ENCODE measurements at places on chromosomes 11 and 22. TPM values are rescaled to one million over a fixed set of nuclear protein-coding genes. Genes with fewer than 3 reads are reported as not detected.

The PATE4 gene
- not detected for total RNA-seq

The OR51I1 gene
- 0.41 TPM for total RNA-seq

The ROBO4 gene
- total RNA-seq, result 58.3 TPM

The CARD10 gene
- total RNA-seq, result 14.9 TPM

The FAM181B gene
- 0.09 TPM for total RNA-seq

The SYT12 gene
- total RNA-seq, result not detected

The YPEL4 gene
- 3.1 TPM for total RNA-seq

The APLNR gene
- total RNA-seq, result 4.1 TPM

The FKBP2 gene
- 48.2 TPM for total RNA-seq

GRCh38 chr11:46389450-46390330, 1.9 kb downstream of the CHRM4 start:
- DNase-seq, result peak; percentile 82

DNA sequence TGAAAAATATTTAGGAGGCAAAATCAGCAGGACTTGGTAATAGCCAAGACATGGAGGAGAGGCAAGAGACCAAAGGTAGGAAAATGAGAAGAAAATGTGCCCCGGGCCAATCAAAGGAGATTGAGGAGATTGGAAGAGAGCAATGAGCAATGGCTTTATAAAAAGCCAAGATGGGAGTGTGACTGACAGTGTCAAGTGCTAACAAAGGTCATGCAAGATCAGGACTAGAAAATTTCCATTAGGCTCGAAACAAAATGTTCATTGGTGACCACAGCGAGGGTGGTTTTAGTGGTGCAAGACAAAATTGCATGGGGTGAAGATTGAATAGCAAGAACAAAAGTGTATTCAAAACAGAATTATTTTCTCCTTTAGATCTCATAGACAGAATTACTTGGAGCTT, 45.2 kb upstream of the TBCEL start:
- DNase-seq, result no peak

- peak; percentile 26 for DNase-seq
Observed at GRCh38 chr11:2772544-2773031, 72.8 kb upstream of the KCNQ1OT1 start.

DNA sequence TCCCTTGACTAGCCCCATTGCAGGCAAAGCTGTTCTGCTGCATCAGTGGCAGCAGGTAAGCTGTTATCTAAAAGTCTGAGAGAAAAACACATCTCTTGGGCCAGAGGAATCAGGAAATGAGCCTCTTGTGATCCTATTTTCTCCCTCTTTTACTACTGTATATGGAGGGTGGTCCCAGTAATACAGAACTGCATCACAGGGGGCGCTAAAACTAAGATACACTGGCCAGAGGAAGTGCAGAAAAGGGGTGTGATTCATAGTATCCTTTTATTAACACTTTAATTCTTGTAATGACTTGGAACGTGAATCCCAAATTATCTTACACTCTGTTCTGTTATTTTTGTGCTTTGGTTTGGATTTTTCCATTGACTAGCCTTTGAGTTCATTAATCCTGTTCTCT, 8.8 kb upstream of the MED17 start:
- no peak for DNase-seq

GRCh38 chr22:42635531-42635930, 4.9 kb downstream of the ATP5MGL start:
- no peak for DNase-seq

DNA sequence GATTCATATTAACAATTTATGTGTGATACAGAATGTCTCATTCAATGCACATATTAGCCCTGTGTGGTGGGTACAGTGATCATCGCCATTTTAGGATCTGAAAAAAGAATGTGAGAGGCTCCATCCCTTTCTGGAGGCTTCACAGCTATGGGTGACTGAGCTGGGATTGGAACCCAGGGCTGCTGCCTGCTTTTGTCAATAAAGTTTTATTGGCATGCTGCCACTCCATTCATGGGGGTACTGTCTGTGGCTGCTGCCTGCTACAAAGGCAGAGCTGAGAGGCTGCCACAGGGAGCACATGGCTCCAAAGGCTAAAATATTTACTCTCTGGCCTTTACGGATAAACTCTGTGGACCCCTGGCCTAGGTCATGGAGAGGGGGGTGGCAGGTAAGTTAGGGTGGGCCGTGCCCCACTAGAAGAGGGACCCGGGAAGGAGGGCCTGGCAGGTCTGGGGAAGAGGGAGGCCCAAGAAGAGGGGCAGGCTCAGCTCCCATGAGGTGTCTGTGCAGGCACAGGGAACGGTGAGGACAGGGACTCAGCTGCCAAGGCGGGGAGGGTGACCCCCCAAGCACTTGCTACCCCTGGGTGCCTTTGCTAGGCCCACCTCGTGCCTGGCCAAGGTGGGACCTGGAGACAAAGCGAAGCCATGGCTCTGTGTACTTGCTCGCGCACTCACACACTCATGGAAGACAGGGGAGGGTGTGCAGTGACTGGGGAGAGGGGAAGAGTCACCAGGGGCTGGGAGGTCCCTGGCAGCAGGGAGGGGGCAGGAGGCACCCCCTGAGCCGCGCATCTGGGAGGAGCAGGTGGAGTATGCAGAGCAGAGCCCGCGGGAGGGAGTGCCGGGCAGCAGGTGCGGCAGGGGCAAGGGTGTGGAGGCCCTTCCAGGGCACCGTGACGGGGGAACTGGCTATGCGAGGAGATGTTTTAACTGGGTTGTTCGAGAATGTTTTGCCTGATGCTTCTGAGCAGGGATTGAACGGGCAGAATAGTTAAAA, 335.3 kb downstream of the CTTN start:
- DNase-seq, result peak; percentile 34

DNA sequence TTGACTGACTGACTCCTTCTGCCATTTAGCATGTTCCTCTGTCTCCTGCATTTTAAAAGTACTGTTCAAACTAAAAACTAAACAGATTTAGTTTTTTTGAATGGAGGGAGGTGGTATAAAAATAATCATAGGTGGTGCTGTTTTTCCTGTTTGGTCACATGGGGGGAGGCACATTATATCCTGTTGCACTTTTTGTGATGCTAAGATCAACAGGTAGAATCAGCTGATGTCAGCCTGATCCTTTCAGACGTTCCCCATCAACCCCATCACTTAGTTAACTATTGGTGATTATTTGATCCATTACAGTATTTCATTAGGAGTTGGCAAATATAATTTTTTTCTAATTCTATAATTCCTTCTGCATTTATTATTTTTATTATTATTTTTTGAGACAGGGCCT, 5.1 kb upstream of the OSBP2 start:
- no peak for DNase-seq

- DNase-seq, result no peak
Observed at GRCh38 chr22:30866216-30866615, 102.4 kb downstream of the MORC2 start.

GRCh38 chr11:28520291-28520690, 412.1 kb downstream of the METTL15 start:
- no peak for DNase-seq

DNA sequence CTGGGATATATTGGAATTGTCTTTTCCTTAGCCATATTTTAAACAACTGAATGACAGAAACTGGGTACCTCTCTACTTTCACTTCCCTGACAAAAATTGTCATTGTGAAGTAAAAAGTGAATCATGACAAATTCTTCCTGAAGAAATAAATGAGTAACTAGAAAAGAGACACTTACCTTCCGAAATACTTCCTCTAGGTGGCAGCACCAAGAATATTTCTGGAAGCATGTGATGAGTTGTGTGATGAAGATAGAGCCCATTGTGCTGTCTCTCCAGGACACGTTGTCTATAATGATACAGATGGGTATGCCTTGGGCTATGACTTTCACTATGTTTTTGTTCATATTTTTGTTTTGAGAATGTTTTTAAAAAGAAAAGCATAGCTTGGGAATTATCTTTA, 21.5 kb downstream of the CASP4 start:
- DNase-seq, result no peak

- DNase-seq, result no peak
Observed at GRCh38 chr11:98090861-98091505, 929.8 kb upstream of the CNTN5 start.

GRCh38 chr22:29773233-29773632, 6.1 kb downstream of the UQCR10 start:
- no peak for DNase-seq

GRCh38 chr11:123461164-123461563, 31.1 kb downstream of the GRAMD1B start:
- DNase-seq, result no peak

- no peak for DNase-seq
Observed at GRCh38 chr11:15957234-15957633, 399.1 kb downstream of the SOX6 start.

DNA sequence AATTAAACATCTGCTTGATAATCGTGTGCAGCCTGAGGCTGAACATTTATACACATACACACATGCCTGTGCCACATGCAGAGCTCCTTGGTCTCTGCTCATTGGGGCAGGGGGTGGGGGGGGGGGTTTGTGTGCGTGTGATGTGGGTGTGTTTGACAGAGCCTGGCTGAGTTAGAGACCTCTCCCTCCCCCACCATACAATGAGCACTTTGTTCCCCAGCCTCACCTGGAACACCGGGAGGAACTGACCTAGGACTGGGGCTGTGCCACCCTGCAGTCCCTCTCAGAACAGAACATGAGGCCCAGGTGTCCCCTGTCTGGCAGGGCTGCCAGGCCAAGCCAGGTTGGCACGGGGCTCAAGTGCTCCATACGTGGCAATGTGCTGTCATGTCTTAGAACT, 96.6 kb downstream of the TP53I11 start:
- no peak for DNase-seq

DNA sequence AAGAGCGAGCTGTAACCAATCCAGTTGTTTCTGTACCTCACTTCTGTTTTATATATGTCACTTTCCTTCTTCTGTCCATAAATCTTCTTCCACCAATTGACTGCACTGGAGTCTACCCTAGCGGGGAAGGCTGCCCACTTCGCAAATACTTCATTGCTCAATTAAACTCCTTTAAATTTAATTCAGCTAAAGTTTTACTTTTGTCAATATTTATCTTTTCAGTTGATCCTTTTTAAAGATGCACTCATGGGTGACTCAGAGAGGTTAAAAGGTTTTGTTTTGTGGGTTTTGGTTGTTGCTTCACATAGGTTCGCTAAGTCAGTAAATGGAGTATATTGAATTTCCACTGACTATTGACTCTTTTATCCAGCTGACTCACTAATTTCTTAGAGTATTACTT, 597.2 kb downstream of the DLG2 start:
- no peak for DNase-seq

- DNase-seq, result no peak
Observed at GRCh38 chr22:38260761-38261681, 11.8 kb downstream of the TMEM184B start.

DNA sequence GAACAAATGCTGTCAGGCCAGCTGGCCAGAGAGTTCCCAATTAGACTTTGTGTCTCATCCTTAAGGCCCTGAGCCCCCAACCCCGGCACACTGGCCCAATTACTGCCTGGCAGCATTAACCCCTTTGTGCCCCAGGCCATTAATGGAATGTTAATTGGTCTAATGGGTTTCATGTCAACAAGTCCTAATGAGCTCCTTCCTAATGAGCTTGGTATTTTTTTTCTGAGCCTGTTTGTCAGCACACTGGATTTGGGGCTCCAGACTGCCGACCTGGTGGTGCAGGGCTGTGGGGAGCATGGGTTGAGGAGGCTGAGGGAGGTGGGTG, 148.8 kb downstream of the FEZ1 start:
- peak; percentile 11 for DNase-seq

- DNase-seq, result no peak
Observed at GRCh38 chr22:20062766-20063083, 17.3 kb upstream of the DGCR8 start.

Data from lower lobe of right lung (tissue), 2 donors.